Panc1 (cell line): ENCODE measurements at places on chromosomes 5 and 9. TPM values are rescaled to one million over a fixed set of nuclear protein-coding genes. Genes with fewer than 3 reads are reported as not detected.

GRCh38 chr9:137218754-137219271, 3.2 kb downstream of the RNF208 start:
- DNase-seq: no peak
- H3K27ac ChIP-seq: peak overlapping the region; percentile 86
- peaks cover 26% of the 10 kb centered on the region for H3K4me1 ChIP-seq
- H3K36me3 ChIP-seq: peaks cover 2% of the 10 kb centered on the region; the same call in 1 of the 2 replicates

- no peaks in the 10 kb centered on the region for H3K4me1 ChIP-seq
- no peak overlapping the region for H3K4me3 ChIP-seq
- H3K27ac ChIP-seq: no peak overlapping the region
- peaks cover 4% of the 10 kb centered on the region for H3K27me3 ChIP-seq
Observed at GRCh38 chr5:90949469-90950358, 391.1 kb downstream of the ADGRV1 start.

DNA sequence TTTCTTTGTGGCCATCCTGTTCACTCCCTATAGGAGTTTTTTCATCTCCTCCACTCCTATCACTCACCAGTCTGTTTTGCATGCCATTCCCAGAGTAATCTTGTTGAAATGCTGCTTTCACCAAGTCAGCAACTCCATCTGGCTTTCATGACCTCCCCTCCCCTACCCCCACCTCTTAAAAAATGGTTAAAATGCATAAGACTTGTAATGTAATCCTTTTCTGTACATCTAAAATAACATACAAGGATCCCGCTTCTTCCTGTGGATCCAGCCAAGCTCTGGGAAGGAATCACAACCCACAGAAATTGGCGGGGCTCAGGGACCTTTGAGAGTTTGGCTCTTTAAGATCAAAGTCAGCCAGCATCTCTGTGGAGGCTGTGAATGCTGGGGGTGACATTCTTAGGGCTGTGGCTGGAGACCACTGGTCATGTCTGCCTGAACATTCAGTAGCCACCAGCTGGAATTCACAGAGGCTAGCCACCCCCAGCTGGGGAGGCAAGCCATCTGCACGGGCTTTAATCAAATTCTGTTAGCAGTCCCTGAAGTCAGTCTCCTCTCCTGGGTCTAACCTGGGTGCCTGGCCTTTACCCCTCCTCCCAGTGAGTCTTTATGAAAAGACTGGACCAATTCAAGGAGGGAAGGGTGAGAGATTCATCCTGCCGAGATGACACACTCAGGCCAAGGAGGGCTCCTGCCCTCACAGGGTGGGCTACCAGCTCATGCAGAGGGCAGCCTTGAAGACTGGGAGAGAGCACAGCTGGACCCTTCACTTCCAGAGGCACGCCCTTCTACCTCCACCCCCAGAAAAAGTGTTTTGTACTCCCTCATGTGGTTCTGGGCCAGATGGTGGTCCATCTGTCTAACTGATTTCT, 132.9 kb downstream of the LIFR start:
- no peaks in the 10 kb centered on the region for H3K36me3 ChIP-seq
- H3K27me3 ChIP-seq: peaks cover 7% of the 10 kb centered on the region

- H3K27me3 ChIP-seq: no peaks in the 10 kb centered on the region
- H3K27ac ChIP-seq: no peak overlapping the region
- DNase-seq: no peak
- H3K4me1 ChIP-seq: no peaks in the 10 kb centered on the region
- H3K4me3 ChIP-seq: no peak overlapping the region
- no peaks in the 10 kb centered on the region for H3K36me3 ChIP-seq
Observed at GRCh38 chr5:98999631-99000030, 70.8 kb upstream of the CHD1 start.

- H3K36me3 ChIP-seq: no peaks in the 10 kb centered on the region
- H3K4me1 ChIP-seq: peaks cover 32% of the 10 kb centered on the region
- H3K27ac ChIP-seq: peak overlapping the region; percentile 96
- no peak for DNase-seq
- peak overlapping the region; percentile 71 for H3K4me3 ChIP-seq
- H3K27me3 ChIP-seq: no peaks in the 10 kb centered on the region
Observed at GRCh38 chr5:88661806-88662207, 221.2 kb downstream of the MEF2C start.

GRCh38 chr9:68651280-68651893, 53.7 kb upstream of the PIP5K1B start:
- H3K27ac ChIP-seq: no peak overlapping the region
- H3K27me3 ChIP-seq: no peaks in the 10 kb centered on the region
- no peaks in the 10 kb centered on the region for H3K4me1 ChIP-seq
- no peak for DNase-seq
- no peak overlapping the region for H3K4me3 ChIP-seq

DNA sequence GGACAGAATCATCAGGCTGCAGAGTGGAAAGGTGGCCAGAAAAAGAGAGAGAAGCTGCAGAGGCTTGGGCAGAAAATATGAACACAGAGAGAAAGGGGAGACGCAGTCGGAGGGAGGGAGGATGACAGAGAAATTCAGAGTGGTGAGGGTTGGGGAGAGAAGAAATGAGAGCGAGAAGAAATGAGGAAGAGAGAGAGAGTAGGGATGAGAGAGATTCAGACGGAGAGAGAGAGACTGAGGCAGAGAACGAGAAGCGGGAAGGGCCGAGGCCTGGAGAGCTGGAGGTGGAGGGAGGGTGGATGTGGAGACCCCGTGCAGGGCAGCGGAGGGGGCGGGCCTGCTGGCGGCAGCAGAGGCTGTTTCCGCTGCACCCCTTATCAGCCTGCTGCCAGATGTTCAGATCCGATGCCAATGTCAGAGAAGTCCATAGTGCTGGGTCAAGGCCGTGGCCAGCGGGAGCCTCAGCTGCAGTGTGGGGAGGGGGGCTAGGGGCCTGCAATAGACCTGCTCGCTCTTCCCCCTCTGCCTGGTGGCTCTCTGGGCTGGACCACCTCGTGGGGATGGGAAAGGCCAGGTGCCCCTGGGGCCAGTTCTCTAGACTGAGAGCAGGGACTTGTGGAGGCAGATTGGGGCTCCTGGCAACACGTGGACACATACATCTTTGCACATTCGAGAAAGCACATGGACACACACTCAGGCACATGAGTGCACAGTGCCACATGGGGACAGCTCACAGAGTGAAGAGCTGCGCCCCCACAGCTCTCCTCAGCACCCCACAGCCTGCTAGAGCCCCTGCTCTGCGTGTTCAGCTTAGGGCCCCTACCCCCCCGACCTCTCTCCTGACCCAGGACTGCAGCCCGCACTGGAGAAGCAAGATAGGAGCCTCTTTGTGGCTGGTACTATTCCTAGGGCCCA, 4.9 kb upstream of the NR5A1 start:
- no peaks in the 10 kb centered on the region for H3K27me3 ChIP-seq
- H3K4me1 ChIP-seq: peaks cover 11% of the 10 kb centered on the region; the same call in 1 of the 2 replicates
- no peak overlapping the region for H3K4me3 ChIP-seq
- H3K27ac ChIP-seq: no peak overlapping the region
- no peaks in the 10 kb centered on the region; the same call in 1 of the 2 replicates for H3K36me3 ChIP-seq

DNA sequence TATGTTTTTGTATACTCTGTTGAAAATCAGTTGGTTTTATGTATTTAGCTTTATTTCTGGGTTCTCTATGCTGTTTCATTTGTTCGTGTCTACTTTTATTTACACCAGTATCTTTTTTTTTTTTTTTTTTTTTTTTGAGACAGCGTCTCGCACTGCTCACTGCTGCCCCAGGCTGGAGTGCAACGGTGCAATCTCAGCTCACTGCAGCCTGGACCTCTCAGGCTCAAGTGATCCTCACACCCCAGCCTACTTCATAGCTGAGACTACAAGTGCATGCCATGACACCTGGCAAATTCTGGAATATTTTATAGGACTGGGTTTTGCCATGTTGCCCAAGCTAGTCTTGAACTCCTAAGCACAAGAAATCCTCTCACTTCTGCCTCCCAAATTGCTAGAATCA, 869.4 kb upstream of the CDH6 start:
- H3K4me3 ChIP-seq: no peak overlapping the region
- H3K36me3 ChIP-seq: no peaks in the 10 kb centered on the region
- no peak for DNase-seq
- H3K4me1 ChIP-seq: no peaks in the 10 kb centered on the region
- no peaks in the 10 kb centered on the region for H3K27me3 ChIP-seq

The TMEM161B gene
- total RNA-seq: 16.3 TPM

The GOLPH3 gene
- 89.7 TPM for total RNA-seq

The ADAMTSL2 gene
- total RNA-seq: 0.10 TPM

The APBB3 gene
- 28.6 TPM for total RNA-seq
